ENCODE measurements at places on chromosomes 12 and 14.

- DNase-seq = no peak
These were observed 42.8 kb upstream of the CMKLR1 start for GRCh38 chr12:108381787-108382436.

GRCh38 chr12:50984586-50985298, 32.4 kb downstream of the HIGD1C start:
- no peak for DNase-seq

- DNase-seq = no peak
These were observed 400.5 kb downstream of the ETNK1 start for GRCh38 chr12:23025372-23026016.

DNA sequence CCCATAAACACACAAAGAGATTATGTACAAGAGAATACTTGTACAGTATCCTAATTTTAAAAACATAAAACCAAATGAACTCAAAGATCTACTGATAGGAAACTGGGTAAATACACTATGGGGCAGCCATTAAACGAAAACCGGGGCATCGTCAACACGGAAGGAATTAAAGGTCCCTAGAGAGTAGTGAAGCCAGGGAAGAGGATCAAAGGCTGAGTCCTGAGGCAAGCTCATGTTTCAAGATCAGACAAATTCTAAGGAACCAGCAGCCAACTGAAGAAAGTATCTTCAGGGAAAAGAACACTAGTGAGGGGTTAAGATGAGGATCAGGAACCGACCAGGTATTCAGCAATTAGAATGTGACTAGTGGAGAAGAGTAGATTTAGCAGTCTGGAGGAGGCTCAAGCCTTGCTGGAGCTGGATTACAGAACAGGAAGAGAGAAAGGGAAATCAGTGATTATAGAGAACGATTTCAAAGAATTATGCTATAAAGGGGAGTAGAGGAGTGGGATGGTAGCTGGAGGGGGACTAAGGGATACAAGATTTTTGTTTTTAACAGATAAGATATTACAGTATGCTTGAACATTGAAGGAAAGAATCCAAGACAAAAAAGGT, 23.7 kb downstream of the SEL1L start:
- no peak for DNase-seq

- DNase-seq = no peak
These were observed at the start of gene INF2 for GRCh38 chr14:104689109-104689880. TSS of gene INF2 (plus strand) at chr14:104689618. CDS start at chr14:104701366, 11,748 bp downstream.

DNA sequence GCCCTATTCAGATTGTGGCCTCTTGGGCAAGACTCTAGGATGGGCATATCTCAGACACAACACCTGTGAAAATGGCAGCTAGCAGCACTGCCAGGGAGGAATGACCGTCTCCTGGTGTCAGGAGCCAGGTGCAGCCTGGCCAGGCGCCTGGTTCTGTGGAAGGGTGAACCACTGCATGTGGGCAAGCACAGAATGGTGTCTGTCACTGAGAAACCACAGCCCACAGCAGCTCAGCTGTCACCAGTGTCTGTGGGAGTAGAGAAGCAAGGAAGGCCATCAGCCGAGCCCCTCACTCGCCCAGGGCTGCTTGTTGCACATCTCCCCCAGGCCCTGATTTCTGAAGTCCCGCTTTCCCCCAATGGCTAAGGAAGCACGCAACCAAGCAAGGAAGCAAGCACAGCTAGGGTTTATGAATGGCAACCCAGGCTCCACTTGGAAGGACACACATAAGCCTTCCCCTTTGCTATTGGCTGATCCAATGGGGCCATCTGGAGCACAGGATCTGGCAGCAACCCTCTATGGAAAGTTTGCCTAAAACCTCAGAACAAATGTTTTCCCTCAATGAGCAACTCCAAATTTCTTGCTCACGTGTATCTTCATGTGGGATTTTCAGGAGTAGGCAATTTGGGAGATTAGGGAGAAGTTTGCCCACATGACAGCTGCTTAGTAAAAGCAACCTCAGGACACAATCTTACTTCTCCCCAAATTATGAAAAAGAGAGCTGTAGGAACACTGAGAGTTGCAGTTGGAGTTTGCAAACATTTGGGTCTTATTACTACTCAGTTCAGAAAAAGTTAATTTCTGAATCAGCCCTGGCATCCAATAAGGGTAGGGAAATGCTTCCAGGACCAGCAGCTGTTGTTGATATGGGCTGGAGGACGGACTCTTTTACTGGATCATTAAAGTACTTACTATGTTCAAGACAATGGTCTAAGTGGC, 44.7 kb downstream of the GPHB5 start:
- no peak for DNase-seq

DNA sequence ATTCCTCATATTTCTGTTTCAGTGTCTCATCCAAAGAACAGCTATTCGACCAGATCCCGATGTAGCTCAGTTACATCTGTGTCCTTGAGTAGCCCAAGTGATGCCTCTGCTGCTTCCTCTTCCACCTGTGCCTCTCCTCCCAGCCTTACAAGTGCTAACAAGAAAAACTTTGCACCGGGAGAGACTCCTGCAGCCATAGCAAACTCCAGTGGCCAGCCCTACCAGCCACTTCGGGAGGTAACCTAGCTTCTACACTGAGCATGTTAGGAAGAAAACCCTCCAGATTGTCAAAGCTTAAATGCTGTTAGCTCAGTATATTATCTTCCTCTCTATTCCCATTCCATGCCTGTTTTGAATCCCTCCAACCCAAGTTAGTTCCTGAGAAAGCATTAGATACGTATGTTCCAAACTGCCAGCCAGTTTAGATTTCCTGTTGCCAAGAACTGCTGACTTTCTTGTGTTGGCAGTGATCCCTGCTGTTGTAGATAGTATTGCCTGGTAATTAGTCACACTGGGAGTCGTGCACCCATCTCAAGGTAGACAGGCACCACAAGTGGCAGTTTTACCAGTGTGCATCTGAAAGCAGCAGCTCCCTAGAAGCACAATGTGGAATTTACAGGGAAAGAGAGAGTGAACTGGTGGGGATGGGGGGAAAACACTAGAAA, 14.0 kb upstream of the KCNH3 start:
- DNase-seq = no peak

GRCh38 chr12:18684430-18684829, 53.4 kb downstream of the PLCZ1 start:
- DNase-seq = no peak

DNA sequence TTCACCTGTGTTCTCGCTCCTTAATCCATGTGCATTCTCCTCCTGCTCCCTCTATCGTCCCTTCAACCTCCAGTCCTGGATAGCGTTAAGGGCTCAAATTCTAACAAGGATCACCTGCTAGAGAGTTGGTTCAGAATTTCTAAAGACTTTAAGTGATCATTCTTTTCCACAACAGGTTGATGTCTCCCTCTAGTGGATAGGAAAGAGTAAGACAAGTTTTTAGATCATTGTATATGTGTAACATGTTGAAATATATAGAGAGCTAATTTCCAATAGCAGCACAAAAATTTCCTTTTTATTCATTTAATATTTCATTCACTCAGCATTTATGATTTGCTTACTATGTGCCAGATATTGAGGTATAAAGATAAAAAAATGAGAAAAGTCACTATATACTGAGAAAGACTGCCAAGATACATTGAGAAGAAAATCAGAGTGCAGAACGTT, 9.3 kb upstream of the ESR2 start:
- DNase-seq = no peak

All from stimulated activated CD8-positive, alpha-beta memory T cell treated with anti-CD3 and anti-CD28 coated beads, Interleukin-7, amount 100 ng/mL, for 4 hours (primary cell).